Nephron progenitor cell (in vitro differentiated cells): ENCODE measurements at places on chromosomes 1 and 21.

GRCh38 chr1:16644193-16644481, 22.6 kb downstream of the RNU1-3 start:
- no peak for DNase-seq

DNA sequence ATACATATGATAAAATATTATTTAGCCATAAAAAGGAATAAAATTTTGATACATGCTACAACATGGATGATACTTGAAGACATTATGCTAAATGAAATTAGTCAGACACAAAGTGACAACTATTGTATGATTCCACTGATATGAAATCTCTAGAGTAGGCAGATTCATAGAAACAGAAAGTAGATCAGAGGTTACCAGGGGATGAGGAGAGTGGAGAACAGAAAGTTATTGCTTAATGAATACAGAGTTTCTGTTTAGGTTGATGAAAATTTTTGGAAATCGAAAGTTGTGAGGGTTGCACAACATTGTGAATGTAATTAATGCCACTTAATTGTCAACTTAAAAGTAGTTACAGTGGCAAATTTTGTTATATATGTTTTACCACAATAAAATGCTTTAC, 315.7 kb upstream of the USP25 start:
- no peak for DNase-seq

- no peak for DNase-seq
Measured at GRCh38 chr1:67953301-67953700, 97.1 kb downstream of the DIRAS3 start.

DNA sequence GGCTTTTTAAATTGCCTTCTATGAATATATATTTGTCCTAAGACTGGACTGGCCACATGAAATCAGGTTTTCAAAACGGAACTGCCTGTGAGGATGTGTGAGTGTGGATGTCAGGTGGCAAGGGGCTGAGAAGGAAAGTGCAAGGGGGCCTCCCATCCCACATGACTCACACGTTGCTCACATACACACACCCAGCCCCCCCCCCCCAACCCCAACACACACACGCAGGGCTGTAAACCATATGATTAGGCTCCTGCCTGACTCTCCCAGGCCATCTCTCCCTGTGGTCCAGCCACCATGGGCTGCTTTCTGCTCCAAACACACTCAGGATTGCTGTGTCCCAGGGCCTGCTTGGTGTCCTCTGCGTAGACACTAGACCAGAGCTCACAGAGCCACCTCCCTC, 22.4 kb downstream of the DEGS1 start:
- no peak for DNase-seq

DNA sequence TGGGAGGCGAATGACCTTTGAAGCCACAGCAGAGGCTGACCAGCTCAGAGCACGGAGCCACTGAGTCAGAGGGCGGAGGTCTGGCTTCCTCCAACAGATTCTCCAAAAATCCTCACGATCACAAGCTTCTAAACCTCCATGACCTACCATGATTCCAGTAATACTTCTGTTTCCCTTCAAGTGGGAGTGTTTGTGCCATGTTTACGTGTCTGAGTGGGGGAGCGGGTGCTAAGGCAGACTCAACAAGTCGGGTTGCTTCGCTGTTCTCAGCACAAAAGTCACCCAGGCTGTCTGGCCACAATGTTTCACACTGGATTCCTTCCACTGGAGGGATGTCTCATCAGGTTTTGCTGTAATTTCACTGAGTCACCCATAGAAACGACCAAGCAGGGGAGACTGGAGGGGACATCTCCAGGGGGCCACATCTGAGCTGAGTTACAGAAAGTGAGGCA, 86.2 kb downstream of the SLC66A1 start:
- no peak for DNase-seq
